Stimulated activated CD8-positive, alpha-beta memory T cell treated with anti-CD3 and anti-CD28 coated beads, Interleukin-2, amount 100 ng/mL, for 1 hour (primary cell): ENCODE measurements at places on chromosomes 3 and 15.

DNA sequence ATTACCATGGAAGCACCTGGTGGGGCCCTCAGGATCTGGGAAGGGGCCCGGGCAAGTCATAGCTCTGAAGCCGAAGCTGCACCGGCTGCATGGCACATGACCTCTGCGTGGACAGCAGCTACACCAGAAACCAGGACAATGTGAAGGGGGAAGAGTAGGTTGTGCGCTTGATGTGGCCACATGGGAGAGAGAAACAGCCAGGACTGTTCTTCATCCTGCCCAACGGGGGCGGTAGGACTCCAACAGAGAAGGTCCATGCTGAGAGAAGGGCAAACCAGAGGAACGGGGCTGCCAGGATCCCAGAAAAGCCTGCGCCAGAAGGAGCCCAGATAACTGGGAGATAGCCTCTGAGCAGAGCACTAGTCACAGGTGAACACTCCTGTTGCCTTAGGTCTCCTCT lies 54.9 kb upstream of the PRR20G start:
- DNase-seq: no peak

DNA sequence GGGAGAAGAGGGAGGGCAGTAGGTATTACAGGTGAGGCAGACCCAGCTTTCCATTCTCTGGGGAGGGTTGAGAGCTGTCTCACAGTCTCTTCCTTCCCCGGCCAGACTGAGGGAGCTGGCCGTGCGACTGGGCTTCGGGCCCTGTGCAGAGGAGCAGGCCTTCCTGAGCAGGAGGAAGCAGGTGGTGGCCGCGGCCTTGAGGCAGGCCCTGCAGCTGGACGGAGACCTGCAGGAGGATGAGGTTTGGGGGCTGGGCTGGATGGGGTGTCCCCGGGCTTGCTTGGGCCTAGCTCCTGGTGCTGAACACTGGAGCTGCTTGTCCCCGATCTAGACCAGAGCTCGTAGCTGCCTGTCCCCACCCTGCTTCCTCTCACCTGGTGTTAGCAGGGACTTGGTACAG lies 4.9 kb downstream of the PLA2G4B start:
- no peak for DNase-seq

GRCh38 chr15:29018120-29018805 lies 132.5 kb downstream of the APBA2 start:
- no peak for DNase-seq

DNA sequence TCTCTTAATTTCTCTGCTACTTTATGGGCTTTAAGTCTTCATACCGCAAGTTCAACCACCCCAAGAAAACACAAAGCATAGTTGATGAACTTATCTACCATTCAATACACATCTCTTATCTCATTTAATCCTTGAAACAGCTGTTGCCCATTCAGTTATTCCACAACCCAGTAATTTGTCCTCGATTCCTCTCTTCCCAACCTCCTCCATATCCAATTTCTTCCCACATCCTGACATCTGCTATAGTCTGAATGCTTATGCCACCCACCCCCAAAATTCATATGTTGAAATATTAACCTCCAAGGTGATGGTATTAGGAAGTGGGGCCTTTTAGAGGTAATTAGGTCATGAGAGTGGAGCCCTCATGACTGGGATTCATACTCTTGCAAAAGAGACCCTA lies 345.4 kb downstream of the ERC2 start:
- DNase-seq: no peak

GRCh38 chr3:142844339-142844977 lies 44.4 kb downstream of the PCOLCE2 start:
- no peak for DNase-seq

DNA sequence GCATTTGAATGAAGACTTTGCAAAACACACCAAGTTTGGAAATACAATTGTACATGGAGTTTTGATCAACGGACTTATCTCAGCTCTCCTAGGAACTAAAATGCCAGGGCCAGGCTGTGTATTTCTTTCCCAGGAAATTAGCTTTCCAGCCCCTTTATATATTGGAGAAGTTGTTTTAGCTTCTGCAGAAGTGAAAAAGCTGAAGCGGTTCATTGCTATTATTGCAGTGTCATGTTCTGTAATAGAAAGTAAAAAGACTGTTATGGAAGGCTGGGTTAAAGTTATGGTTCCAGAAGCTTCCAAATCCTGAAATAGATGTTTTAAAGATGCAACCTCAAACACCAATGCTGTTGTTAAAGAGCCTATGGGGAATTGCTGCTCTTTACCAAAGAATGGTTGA lies 11.5 kb downstream of the HTD2 start:
- no peak for DNase-seq

- DNase-seq: no peak
Observed at GRCh38 chr3:167251678-167252077, 128.4 kb downstream of the ZBBX start.

DNA sequence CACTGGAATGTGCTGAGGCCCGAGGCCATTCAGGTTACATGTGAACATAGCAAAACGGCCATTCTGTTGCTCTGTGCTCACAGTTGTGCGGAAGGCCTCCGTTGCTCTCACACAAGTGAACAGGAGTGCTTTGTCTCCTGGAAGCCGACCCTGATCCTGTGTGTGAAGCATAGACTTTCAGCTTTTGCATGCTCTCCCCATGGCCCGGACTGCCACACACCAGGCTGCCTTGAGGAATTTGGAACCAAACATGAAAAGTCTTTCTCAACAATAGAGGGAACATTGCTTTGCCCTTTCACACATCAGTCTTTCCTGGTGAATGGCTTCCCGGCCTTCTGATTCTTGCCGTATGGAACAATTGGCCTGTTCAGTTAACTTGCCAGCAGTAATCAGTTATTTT lies 154.8 kb upstream of the LRIG1 start:
- no peak for DNase-seq

GRCh38 chr15:101003706-101004105 lies 84.5 kb downstream of the LRRK1 start:
- DNase-seq: no peak
